ENCODE measurements at places on chromosomes 11 and 22.

DNA sequence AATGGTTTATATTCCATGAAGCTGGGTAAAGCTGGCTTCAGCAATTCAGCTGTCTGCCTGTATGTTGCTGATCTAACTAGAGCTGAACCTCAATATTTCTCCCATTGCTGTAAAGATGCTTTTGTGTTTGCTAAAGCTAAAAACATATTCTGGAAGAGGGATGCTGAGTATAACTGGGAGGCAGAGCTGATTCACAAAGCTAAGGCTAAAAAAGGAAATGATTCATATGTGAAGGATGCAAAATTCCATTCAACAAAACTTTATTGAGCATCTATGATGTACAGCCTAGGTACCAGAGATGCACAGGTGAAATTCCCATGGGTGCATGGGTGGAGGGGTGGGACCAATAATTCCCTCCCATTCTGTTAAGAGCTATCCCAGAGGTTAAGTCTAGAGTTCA is 193.9 kb downstream of the KIF18A start:
- no peak for DNase-seq

GRCh38 chr11:19432370-19433061 is 191.8 kb upstream of the E2F8 start:
- no peak for DNase-seq

DNA sequence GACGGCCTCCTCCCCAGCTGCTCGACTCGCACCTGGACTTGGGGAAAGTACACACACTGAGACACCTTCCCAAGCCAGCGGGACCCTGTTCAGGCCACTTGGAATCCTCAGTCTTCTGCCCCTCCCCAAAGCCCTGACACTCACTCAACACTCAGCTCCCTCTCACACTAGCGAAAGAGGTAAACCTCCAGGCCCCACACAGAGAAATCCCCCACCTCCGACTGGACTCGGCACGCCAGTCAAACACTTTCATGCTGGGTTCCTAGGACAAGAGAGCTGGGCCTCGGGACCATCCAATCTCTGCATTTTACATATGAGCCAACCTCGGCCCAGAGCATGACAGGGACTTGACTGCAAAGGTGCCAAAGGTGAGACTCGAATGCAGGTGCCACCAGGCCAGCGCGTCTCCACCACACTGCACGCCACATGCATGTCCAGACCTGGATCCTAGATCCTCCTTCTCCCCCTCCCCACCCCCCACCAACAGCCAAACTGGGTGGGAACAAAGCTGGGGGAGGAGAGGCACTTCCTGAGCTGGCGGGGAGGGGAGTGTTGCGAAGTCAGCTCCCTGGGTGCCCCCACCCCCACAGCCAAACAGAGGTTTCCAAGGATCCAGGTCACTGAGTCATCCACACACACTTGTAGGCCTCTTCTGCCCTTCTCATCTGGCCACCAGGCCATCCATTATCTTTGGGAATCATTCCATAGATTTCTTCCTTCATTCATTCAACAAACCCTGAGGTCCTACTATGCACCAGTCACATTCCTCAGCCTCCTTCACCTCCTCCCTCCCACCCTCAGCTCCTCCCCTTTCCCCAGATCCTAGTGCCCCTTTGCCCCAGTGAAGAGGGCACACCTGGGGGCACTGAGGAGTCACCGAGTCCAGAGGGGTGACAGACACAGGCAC is 10.7 kb upstream of the CD5 start:
- DNase-seq = no peak

DNA sequence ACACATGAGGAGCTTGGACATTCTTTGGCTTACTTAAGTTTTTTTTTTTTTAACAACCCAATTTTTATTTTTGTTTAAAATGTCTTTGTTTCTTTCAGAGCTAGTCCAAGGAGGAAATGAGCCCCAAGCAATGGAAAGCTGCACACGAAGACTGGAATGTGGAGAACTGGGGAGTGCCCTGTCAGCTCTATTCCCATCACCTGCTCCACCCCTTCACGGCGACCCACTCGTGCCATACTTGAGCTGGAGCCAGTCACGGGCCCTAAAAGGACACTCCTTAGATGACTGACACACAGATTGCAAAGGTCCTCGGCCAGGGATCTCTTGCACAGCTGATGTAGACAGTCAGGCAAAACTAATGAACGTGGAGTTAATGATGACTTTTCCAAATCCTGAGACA is 10.6 kb upstream of the SLC25A18 start:
- DNase-seq = no peak

GRCh38 chr11:65863889-65864705 is 3.9 kb downstream of the MUS81 start:
- DNase-seq = no peak

- DNase-seq = no peak
Measured at GRCh38 chr11:121420398-121420797, 31.7 kb upstream of the SORL1 start.

GRCh38 chr22:30234786-30235470 is 11.6 kb downstream of the LIF start:
- DNase-seq = no peak

GRCh38 chr11:59218319-59218718 is 5.6 kb upstream of the MPEG1 start:
- no peak for DNase-seq

- no peak for DNase-seq
Measured at GRCh38 chr22:20436768-20437612, 635 bp downstream of the SCARF2 start.

DNA sequence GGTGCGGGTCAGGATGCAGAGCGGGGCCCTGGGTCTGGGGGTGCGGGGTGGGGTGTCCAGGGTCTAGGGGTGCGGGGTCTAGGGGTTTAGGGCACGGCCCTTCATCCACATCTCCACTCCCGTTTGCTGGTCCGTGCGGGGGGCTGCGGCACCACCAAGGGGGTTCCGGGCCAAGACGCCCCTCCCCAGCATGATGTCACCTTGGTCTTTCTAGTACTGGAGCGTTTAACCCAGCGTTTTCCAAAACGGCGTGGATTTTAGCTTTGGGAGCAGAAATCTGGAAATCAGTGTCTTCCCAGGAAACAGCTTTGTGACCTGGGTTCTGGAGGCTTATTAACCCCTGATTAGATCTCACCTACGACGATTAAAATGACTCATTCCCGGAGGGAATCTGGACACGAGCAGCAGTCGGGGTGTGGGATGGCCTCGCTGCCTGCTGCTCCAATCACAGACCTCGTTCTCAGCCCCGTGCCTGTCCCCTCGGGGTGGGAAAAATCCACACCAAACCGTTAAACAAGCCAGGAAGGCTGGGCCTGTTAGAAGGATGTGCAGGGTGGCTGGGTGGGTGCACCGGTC is 759 bp downstream of the AP2A2 start:
- DNase-seq = no peak

- no peak for DNase-seq
Measured at GRCh38 chr11:3191586-3192324, 26.6 kb upstream of the OSBPL5 start.
